Naive B cell (primary cell): ENCODE measurements at places on chromosomes 3 and 15. TPM values are rescaled to one million over a fixed set of nuclear protein-coding genes. Genes with fewer than 3 reads are reported as not detected.

ANKDD1A gene
- not detected for polyA plus RNA-seq

TNFSF10 gene
- 26.6 TPM for polyA plus RNA-seq

GRCh38 chr3:173191611-173192010 is 50.6 kb upstream of the SPATA16 start:
- no peak overlapping the region for H3K27ac ChIP-seq
- no peak overlapping the region for H3K4me3 ChIP-seq
- no peaks in the 10 kb centered on the region for H3K36me3 ChIP-seq
- DNase-seq = no peak

LRRIQ4 gene
- polyA plus RNA-seq = 0.27 TPM

DNA sequence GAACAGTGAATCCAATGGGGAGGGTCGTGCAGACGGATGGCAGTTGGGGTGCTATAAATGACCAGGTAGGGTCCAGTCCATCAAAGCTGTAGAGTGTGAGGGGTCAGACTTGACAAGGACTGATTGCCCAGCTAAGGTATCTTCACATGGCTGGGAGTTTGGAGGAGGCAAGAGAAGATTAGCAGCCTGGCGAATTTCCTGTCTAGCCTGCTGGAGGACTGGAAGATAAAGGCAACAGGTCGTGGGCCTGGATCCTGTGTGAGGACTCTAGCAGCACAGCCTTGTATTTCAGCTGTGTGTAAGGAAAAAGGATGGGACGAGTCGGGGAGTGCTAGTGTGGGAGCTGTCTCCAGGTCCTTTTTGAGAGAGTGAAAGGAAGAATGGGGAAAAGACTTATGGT is 17.6 kb downstream of the CCR5AS start:
- no peak for DNase-seq
- H3K4me3 ChIP-seq = no peak overlapping the region
- H3K36me3 ChIP-seq = no peaks in the 10 kb centered on the region
- H3K27ac ChIP-seq = no peak overlapping the region
- H3K27me3 ChIP-seq = no peaks in the 10 kb centered on the region

ADGRG7 gene
- not detected for polyA plus RNA-seq
